ENCODE measurements at places on chromosomes 3 and 15. TPM values are rescaled to one million over a fixed set of nuclear protein-coding genes. Genes with fewer than 3 reads are reported as not detected.

CCDC191 gene
- total RNA-seq = 3.4 TPM

CHCHD6 gene
- total RNA-seq = 30.1 TPM

ZNF80 gene
- total RNA-seq = not detected

SKOR1 gene
- total RNA-seq = not detected

CPN2 gene
- not detected for total RNA-seq

PLIN1 gene
- not detected for total RNA-seq

ERICH6 gene
- not detected for total RNA-seq

NEK10 gene
- 0.67 TPM for total RNA-seq

ACP3 gene
- 1.8 TPM for total RNA-seq

LAMB2 gene
- total RNA-seq = 262 TPM

GOLGA6A gene
- not detected for total RNA-seq

SPINK8 gene
- total RNA-seq = not detected

SLC22A14 gene
- 0.58 TPM for total RNA-seq

SERINC4 gene
- total RNA-seq = 0.46 TPM

CCR9 gene
- total RNA-seq = not detected

STAC gene
- 17.5 TPM for total RNA-seq

FEZF2 gene
- total RNA-seq = not detected

FGD5 gene
- total RNA-seq = 1.4 TPM

VWA5B2 gene
- not detected for total RNA-seq

RFX7 gene
- 11.4 TPM for total RNA-seq

NXPE3 gene
- total RNA-seq = 16.9 TPM

GHSR gene
- total RNA-seq = not detected

TGM5 gene
- not detected for total RNA-seq

TTLL13 gene
- total RNA-seq = not detected

HES1 gene
- total RNA-seq = 45.2 TPM

ALDH1A2 gene
- 29.7 TPM for total RNA-seq

APOD gene
- not detected for total RNA-seq

ST3GAL6 gene
- 2.1 TPM for total RNA-seq

MIX23 gene
- 27.1 TPM for total RNA-seq

COLQ gene
- 0.13 TPM for total RNA-seq

USP50 gene
- 0.41 TPM for total RNA-seq

OR5K3 gene
- not detected for total RNA-seq

CCDC54 gene
- total RNA-seq = not detected

CD86 gene
- total RNA-seq = not detected

DAZL gene
- total RNA-seq = not detected

SNURF gene
- total RNA-seq = 2.5 TPM

LHFPL4 gene
- total RNA-seq = not detected

ITIH1 gene
- not detected for total RNA-seq

GOLIM4 gene
- total RNA-seq = 27.2 TPM

CHDH gene
- 3.3 TPM for total RNA-seq

C3orf80 gene
- total RNA-seq = 1.2 TPM

SLC2A2 gene
- not detected for total RNA-seq

PKM gene
- total RNA-seq = 879 TPM

POC1A gene
- 4.7 TPM for total RNA-seq

UBR1 gene
- 19.0 TPM for total RNA-seq

NAALADL2 gene
- 4.4 TPM for total RNA-seq

SAMMSON gene
- not detected for total RNA-seq

GNAT1 gene
- total RNA-seq = not detected

TMC3 gene
- total RNA-seq = not detected

THSD4 gene
- 19.6 TPM for total RNA-seq

FETUB gene
- not detected for total RNA-seq

CNTN4 gene
- total RNA-seq = 16.5 TPM

AP3B2 gene
- 0.54 TPM for total RNA-seq

RLBP1 gene
- total RNA-seq = not detected

Data from kidney epithelial cell (primary cell).